ENCODE measurements at places on chromosomes 3 and 15.

- no peak for DNase-seq
Observed at GRCh38 chr3:79994397-79994796, 226.6 kb upstream of the ROBO1 start.

GRCh38 chr3:52689151-52689550 is 3.3 kb downstream of the GNL3 start:
- no peak for DNase-seq

DNA sequence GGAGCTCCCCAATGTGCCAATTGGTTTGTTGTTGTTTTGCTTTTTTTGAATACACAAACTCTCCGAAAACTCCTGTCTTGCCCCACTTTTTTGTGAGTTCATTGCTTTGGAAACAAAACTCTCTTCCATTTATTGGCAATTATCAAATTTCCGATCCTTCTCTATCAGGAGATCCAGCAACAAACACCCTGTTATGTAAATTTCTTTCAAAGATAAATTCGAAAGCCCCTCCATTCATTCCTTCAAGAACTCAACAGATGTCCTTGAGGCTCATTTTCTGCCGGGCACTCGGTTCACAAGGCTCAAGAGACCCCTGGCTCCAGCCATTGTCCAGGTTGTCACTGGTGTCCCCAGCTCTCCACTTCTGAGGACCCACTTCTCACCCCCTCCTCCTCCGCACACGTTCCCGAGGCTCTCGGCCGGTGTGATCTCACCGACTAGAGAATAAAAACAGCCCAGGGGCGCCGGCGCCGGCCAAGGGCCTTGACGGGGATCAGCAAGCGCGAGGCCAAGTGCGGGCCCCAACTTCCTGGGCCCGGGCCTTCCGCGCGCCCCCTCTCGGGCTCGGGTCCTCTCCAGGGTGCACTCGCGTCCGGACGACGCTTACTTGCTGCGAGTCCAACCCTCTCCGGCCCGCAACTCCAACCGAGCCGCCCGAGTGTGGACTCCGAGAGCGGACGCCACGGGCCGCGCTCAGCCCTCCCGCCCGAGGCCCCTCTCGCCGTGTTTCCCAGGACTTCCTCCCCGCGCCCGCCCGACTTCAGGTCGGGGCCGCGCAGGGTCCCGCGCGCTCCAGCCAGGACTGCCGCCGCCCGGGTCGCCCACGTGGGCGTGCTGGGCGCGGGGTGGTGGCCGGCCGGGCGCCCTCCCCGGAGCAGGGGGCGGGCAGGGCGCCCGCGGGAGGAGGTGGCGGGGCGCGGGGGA is 533 bp upstream of the SMAD3 start:
- DNase-seq = no peak

- no peak for DNase-seq
Observed at GRCh38 chr3:157769378-157769777, 266.2 kb upstream of the VEPH1 start.

DNA sequence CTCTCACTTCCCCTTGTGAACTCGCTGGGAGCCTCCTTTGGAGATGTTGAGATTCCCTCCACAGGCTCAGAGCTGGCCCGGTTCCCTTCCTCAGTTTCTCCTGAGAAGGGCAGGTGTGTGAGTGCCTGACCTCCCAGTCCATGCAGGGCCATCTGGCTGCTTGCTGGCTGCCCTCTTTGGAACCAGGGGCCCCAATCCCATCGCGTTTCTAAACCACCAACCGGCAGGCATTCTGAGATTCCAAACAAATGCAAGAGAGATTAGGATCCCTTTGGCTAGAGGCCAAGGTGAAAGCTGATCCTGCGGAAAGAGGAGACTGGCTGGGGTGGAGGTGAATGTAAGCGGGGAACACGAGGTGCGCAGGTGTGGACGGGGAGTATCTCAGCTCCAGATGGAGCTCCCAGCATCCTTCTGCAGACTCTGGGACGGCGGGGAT is 2.9 kb upstream of the PRRT3 start:
- no peak for DNase-seq

GRCh38 chr15:56963710-56964109 is 45.3 kb downstream of the TCF12 start:
- no peak for DNase-seq

DNA sequence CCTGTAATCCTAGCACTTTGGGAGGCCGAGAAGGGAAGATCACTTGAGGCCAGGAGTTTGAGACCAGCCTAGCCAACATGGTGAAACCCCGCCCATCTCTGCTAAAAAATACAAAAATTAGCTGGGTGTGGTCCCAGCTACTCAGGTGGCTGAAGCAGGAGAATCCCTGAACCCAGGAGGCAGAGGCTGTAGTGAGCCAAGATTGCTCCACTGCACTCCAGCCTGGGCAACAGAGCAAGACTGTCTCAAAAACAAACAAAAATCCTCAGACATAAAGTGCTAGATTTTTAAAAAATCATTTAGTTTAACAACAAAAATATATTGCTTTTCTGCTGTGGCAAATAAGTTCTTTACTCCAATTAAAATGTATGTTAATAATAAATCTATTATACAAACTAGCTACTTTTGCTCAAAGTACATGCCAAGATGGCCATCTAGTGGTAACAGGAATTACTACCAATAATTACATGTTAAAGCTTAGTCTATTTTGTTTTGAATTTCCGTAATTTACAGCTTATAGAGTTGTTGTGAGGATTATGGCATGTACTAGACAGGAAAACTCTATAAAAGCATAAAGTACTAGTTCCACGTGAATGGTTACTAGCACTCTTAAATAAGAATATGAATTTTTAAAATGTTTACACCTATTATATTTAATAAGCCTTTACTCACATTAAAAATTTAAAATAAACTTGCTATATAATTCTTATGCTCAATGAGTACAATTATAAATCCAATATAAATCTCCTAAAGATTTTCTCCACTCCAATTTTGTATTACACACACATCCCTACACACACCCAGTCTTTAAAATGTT is 39.0 kb downstream of the GABPB1 start:
- DNase-seq = no peak

DNA sequence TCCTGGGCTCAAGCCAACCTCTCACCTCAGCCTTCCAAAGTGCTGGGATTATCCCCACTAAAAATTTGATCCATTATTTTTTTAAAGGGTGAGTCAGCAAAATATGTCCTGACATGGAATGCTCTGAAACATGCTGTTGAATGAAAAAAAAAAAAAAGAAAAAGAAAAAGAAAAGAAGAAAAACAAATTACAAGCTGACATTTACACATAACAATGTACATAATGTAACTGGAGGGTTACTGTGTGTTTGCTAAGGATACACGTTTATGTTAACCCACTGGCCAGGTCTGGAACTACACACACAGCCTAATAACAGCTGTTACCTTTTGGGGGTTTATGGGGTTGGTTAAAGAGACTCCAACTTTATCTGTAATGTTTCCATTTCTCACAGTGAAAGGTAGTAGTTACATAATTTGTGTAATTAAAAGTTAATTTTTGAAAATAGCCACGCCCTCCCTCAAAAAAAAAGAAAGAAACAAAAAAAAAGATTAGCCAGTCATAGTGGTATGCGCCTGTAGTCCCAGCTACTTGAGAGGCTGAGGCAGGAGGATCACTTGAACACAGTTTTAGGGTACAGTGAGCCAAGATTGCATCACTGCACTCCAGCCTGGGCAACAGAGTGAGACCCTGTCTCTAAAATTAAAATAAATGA is 3.1 kb upstream of the MESP2 start:
- no peak for DNase-seq

GRCh38 chr3:45178183-45179023 is 32.2 kb upstream of the CDCP1 start:
- no peak for DNase-seq

GRCh38 chr3:55718521-55718921 is 231.4 kb upstream of the WNT5A start:
- DNase-seq = no peak

DNA sequence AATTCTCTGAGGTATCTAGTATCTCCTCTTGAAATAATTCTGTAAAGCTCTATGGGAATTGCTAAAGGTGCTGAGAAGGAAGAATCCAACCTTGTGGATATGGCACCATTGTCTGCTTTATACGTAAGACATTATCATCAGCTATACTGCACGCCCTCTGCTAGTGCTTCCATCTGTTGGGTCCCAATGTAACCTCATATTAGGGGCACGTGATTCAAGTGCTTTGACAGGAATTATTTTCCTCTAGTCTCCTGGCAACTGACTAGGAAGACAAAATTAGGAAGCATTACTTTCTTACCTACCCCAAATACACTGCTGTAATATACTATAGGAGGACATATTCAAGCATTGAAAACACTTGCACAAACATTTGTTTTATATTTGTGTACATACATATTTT is 24.0 kb downstream of the COPS2 start:
- no peak for DNase-seq
